Stomach (tissue), 19 donors: ENCODE measurements at places on chromosomes 5 and 9. TPM values are rescaled to one million over a fixed set of nuclear protein-coding genes. Genes with fewer than 3 reads are reported as not detected.

GRCh38 chr9:20914556-20914955, 116.9 kb downstream of the HACD4 start:
- no peak for DNase-seq

DNA sequence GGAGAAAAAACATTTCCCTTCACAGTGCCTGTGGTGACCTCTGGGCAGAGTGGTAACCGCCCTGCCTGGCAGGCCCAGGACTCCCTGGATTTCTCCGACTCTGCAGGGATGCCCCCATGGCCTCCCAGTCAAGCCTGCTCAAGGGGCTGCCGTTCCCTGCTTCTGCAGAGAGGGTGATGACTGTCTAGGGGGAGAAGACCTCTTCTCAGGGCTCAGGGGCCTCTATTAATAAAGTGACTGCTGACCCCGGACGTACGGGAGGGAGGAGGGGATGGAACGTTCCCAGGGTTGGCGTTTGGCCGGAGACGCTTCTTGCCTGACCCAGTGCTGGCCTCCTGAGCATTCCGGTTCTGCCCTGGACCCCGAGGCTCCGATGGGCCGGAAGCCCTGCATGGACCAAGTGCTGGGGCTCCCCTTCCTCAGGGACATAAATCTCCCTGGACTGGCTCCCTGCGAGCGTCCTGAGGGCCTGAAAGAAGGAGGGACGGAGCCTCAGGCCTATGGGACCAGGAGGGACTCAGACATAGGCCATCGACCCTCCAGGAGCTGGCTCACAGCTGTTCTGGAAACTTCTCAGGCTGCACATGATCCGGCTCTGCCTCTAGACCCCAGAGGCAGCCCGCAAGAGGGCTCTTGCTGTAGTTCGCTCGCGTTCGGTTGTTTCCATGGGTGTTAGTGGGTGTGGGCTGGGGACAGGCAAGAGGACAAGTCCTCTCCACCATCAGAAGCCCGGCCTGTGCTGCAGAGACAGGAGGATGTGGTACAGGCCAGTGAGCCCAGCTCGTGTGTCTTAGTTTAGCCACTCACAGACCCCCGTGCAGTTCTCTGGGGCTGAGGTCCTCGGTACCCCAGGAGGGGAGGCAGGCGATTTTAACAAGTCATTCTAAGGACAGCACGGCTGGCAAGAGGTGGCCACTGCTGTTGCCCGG, 8.1 kb upstream of the RNU6ATAC start:
- DNase-seq, result no peak

DNA sequence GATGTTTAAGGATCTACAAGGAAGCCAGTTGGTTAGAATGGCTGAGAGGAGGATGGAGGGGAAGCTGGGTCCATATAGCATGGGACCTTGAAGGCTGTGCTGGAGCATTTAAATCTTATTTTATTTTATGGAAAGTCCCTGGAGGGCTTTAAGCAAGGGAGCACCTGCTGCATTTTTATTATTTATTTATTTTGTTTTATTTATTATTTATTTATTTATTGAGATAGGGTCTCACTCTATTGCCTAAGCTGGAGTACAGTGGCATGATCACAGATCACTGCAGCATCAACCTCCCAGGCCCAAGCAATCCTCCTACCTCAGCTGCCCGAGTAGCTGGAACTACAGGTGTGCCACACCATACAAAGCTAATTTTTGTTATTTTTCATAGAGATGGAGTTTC, 4.9 kb upstream of the MVB12B start:
- no peak for DNase-seq

DNA sequence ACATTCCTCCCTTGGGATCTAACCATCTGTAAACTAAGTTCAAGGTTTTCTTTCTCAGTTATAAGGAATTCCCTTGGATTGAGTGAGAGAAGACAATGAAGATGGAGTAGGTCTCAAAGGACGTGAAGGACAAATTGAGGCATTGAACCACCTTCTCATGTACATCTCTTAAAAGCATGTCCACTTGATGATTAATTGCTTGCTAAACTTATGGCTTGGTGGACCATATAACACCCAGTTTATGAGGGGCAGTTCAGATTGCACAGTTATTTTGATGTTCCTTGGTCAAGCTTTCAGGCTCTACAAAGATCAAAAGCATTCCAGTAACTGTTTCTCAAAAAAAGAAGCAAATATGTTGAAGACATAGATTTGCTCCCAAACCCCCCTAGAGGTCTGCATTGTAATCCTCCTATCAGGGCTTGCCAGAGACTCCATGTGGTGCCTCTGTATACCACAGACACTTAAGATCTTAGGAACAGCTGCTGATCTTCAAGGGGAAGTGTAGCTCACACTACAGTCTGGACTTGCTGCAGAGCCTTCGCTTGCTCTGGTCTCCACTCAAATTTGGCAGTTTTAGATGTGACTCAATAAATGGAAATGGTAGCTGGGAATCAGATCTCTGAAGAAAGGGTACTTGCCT, 56.9 kb upstream of the ALDH1A1 start:
- DNase-seq, result no peak

DNA sequence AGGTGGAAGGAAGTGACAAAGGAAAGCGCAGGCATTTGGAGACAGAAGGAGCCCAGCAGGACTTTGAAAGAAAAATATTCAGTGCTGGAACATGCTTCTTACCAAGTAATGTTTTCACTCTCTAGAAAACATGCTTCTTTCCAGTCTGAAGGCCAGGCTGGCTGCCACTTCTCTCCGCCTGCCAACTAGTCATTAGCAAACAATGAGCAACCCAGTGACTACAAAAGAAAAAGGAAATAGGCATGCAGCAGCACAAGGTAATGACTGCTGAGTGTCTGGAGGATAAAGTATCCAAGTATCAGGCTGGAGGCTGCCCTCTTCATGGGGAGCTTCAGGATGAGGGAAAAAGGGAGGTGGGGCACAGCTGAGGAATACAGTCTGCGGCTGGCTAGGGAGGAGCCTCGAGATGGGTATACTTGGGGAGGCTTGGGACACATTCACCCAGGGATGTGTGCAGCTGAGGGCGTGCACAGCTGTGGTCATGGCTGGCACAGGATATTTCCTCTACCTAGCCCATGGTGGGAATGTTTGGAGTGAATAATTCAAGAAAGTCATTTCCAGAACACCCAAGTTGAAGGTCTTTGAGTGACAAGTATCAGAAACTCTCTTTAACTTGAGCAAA, 161.5 kb upstream of the KIF2A start:
- DNase-seq, result peak; percentile 70

Gene TAF11L12
- not detected for total RNA-seq

Gene ORM2
- total RNA-seq, result 1.2 TPM

Gene IL7R
- 20.7 TPM for total RNA-seq

Gene SLC4A9
- not detected for total RNA-seq
